H1 (cell line): ENCODE measurements at places on chromosomes 6 and 20. TPM values are rescaled to one million over a fixed set of nuclear protein-coding genes. Genes with fewer than 3 reads are reported as not detected.

The DEFB132 gene
- total RNA-seq = not detected in 2 replicates

The CDSN gene
- not detected in 2 replicates for total RNA-seq

The ZNF311 gene
- 4.2 and 4.3 TPM in 2 replicates for total RNA-seq

The MYT1 gene
- 1.1 and 2.0 TPM in 2 replicates for total RNA-seq

The ENPP1 gene
- total RNA-seq = 32.5 and 39.1 TPM in 2 replicates

The ADGRG6 gene
- total RNA-seq = 4.2 and 6.2 TPM in 2 replicates

The ISM1 gene
- total RNA-seq = 0.78 and 0.97 TPM in 2 replicates

The LTV1 gene
- 43.1 and 46.9 TPM in 2 replicates for total RNA-seq

The HLA-DMA gene
- total RNA-seq = 13.3 and 15.1 TPM in 2 replicates

The OR12D3 gene
- total RNA-seq = not detected in 2 replicates

The LEMD2 gene
- 54.1 and 57.3 TPM in 2 replicates for total RNA-seq
